Brain pericyte (primary cell): ENCODE measurements at places on chromosomes 12 and 14.

DNA sequence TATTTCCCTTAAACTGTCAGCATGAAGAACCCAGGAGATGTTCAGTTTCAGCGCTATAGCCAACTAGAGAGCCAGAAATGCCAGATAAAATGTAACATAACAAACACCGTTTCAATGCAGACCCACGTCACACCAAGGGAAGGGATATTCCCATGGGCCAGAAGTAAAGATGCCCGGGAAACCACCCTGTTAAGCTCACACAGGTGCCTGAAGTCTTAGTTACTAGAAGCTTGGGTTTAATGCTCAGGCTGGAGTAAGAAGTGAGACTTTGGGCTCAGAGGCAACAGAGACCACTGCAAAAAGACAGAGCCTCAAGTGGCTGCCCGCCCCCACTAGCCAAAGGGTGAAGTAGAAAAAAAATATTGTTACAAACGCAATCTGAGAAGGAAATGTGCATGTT is 52.3 kb downstream of the SYNE3 start:
- no peak for DNase-seq

DNA sequence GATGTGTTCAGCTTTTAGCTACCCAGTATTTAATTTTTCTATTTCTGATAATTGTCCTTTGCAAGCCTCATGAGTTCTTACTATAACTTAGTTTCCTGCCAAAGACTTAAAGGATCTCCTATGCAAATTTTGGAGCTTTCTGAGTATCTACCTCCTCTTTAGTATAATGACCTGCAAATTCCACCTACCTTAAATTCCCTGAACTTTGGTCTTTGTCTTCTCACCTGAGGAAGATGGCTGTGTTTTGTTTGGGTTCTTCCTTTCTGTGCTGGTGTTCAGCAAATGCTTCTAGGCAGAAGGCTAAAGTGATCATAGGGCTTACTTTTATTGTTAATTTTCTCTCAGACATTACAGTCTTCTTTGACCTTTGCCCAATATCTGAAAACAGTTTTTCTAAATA is 142.8 kb downstream of the FUT8 start:
- DNase-seq = no peak

GRCh38 chr14:65167072-65167645 is 64.8 kb upstream of the MAX start:
- DNase-seq = no peak

DNA sequence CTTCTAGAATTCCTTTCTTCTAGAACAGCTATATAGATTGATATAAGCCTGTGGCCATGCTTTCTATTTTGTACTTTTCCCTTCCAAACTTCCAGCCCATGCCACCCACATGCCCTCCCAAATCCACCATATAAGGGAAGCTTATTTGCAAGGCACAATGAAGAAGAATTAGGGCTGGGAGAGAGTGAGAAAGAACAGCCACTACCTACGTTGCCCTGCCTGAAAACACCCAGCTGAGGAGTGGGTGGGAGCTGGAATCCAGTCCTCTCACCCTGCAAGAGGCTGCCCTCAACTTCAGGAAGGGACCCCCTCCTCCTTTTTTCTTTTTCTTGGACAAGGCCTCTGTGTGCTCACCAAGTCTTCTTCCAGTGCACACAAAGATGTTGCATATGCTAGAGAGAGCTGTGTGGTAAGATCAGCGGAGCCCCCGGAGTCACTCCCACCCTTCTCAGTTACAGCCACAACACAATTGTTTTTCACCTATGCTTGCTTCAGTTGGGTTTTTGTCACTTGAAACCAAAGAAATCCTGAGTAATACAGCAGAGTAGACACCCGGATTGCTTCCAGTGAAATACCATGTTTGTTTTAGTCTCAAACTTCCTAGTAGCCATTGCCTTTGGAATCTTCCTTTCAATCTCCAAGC is 38.8 kb downstream of the CDKL1 start:
- DNase-seq = no peak

DNA sequence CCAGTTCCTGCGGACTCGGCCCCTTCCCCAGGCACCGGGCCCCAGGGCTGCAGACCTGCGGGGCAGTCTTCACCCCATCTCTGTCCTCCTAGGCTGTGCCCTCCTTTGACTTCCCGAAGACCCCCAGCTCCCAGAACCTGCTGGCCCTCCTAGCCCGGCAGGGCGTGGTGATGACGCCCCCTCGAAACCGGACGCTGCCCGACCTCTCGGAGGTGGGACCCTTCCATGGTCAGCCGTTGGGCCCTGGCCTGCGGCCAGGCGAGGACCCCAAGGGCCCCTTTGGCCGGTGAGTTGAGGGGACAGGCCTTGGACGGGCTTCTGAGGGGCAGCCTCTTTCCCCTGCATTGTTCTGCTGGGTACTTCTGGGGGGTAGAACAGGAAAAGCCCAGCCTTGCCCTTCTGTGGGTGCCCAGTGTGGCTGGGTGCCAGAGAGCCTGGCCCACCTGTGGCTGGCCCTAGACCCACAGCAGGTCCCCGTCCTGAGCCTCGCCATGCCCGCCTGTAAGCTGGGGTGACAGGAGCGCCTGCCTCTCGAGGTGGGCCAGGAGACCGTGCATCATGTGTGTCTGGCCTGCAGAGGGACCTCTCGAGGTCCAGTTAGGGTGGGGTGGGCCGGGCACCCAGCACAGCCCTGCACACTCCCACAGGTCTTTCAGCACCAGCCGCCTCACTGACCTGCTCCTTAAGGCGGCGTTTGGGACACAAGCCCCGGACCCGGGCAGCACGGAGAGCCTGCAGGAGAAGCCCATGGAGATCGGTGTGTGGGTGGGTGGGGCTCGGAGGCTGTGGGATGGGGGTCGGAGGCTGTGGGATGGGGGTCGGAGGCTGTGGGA is 12.6 kb upstream of the PUS1 start:
- DNase-seq = no peak

GRCh38 chr12:83143950-83144349 is 457.2 kb downstream of the TMTC2 start:
- DNase-seq = no peak

DNA sequence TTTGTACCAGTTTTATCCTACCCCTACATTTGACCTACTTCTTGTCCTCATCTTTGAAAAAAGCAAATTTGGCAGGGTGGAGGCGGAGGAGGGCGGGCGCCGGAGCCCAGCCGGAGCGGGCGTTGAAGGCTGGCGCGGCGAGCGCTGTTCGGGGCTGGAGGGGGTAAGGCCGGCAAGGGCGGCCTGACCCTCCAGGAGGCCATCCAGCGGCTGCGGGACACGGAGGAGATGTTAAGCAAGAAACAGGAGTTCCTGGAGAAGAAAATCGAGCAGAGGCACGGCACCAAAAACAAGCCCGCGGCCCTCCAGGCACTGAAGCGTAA is 27.2 kb downstream of the FBXO34 start:
- no peak for DNase-seq

DNA sequence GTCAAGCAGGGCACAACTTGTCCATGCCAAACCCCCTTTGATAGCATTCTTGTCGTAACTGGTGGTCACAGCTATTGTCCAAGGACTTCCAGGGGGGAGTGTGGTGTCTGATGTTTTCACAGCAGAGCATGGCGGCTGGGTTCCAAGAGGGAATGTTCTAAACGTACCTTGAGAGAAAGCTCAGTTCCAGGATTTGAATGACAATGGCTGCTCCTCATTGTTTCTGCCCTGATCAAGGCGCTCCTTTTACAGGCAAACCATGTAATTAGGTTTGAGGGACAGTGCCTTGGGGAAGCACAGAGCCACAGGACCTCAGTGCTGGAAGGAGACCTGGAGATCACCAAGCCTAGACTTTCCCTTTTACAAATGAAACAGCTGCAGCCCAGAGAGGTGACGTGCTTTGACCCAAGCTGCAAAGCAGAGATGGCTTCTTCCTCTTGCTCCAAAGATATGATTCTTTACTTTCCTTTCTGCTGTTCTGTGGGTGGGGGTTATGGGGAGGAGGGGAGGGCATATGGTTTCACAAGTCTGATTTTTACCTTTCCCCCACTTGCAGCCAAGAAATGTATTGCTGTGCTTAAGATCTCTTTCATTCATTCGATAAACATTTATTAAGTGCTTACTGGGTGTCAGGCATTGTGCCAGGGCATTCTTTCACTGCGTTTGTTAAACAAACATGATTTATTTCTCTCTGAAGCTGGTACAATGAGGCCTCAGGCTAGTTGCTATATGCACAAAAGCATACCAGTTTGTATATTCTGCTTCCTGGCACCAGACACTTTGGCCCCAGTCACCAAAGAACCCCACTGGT is 172.8 kb downstream of the KTN1 start:
- DNase-seq = no peak

GRCh38 chr12:127685491-127685890 is 581.5 kb upstream of the TMEM132C start:
- no peak for DNase-seq

- DNase-seq = no peak
These were observed 120.6 kb downstream of the PRICKLE1 start for GRCh38 chr12:42468921-42469320.
